ENCODE measurements at places on chromosomes 3 and 15. TPM values are rescaled to one million over a fixed set of nuclear protein-coding genes. Genes with fewer than 3 reads are reported as not detected.

DNA sequence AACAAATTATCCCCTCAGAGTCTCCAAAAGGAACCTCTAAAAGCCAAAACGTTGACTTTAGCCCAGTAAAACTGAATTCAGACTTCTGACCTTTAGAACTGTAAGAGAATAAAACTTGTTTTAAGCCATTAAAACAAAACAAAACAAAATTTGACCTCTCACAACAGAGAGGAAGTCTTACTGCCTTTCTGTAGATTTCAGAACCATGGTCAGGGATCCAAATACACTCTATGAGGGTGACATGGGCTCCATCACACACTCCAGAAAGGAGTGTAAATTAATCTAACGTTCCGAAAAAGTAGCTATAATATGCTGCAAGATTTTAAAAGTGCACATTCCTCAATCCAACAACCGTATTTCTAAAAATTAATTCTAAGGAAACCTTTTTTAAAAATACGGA is 19.2 kb upstream of the RPL14 start:
- no peak overlapping the region for H3K27ac ChIP-seq
- 0 out of 2 replicates have a peak, but pooled peaks cover 1% of the 10 kb centered on the region for H3K27me3 ChIP-seq
- H3K36me3 ChIP-seq: no peaks in the 10 kb centered on the region
- no peaks in the 10 kb centered on the region for H3K4me1 ChIP-seq

DNA sequence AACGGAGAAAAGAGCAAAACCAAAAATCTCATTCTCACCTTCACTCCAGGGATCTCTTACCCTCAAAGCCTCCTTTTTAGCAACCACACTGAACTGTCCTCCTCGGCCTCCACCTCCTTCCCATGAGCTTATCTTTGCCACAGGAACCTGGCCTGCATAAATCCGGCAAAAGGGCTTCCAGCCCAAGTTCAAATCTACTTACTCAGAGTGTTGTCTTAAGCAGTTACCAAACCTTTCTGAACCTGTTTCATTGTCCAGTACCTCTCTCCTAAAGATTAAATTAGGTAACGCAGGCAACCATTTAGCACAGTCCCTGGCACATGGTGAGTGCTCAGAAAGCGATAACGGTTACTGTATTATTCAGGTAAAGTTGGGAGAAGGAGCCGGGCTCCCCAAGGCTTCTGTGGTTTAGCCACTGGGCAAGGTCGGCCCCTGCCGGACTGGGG is 777 bp downstream of the CIB1 start:
- H3K27me3 ChIP-seq: no peaks in the 10 kb centered on the region
- peak overlapping the region; percentile 80 for H3K27ac ChIP-seq
- peaks cover 29% of the 10 kb centered on the region for H3K4me1 ChIP-seq
- no peak for DNase-seq

HCLS1 gene
- 0.89 TPM for total RNA-seq

DNA sequence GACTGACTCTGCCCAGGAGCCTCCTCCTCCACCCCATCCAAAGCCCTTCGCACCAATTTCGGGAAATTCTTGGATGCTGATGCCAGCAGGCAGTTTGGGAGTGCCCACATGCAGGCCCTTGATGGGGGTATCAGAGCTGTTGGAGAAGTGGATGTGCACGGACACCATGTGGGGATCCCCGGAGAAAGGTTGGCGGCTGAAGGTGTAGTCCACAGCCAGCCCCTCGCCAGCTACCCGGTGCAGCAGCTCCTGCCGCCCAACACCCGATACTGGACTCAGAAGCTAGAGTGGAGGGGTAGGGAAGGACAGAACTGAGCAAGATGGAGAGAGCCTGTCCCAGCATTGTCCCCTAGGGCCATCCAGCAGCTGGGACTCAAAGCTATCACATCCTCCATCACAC is 15.5 kb upstream of the CPEB1 start:
- no peaks in the 10 kb centered on the region for H3K4me1 ChIP-seq
- H3K27me3 ChIP-seq: peaks cover 6% of the 10 kb centered on the region
- H3K27ac ChIP-seq: no peak overlapping the region

ADGRG7 gene
- total RNA-seq: not detected

CACNA1D gene
- total RNA-seq: not detected

DNA sequence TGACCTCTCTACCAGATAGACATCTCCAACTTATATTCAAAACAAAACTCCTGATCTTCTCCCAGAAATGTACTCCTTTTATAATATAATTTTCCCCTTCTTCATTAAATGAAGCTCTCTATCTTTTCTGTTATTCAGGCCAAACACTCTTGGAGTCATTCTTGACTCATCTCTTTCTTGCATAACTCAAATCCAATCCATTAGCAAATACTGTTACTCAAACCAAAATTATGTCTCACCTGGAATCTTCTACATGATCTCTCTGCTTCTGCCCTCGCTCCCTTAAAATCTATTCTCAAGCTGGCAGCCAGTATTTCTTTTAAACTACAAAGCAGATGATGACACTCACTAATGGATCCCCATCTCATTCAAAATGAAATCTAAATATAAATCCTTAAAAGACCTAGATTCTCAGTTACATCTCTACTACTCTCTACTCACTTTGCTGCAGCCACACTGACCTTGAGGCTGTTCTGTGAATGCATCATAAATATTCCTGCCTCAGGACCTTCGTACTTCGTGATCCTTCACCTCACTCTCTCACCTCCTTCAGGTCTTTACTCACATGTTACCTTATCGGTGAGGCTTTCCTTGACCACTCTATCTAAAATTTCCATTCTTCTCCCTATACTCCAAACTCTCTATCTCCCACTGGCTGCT is 160.9 kb downstream of the TBC1D5 start:
- H3K36me3 ChIP-seq: no peaks in the 10 kb centered on the region
- DNase-seq: peak; percentile 13
- no peaks in the 10 kb centered on the region for H3K27me3 ChIP-seq
- peaks cover 22% of the 10 kb centered on the region for H3K4me1 ChIP-seq

DNA sequence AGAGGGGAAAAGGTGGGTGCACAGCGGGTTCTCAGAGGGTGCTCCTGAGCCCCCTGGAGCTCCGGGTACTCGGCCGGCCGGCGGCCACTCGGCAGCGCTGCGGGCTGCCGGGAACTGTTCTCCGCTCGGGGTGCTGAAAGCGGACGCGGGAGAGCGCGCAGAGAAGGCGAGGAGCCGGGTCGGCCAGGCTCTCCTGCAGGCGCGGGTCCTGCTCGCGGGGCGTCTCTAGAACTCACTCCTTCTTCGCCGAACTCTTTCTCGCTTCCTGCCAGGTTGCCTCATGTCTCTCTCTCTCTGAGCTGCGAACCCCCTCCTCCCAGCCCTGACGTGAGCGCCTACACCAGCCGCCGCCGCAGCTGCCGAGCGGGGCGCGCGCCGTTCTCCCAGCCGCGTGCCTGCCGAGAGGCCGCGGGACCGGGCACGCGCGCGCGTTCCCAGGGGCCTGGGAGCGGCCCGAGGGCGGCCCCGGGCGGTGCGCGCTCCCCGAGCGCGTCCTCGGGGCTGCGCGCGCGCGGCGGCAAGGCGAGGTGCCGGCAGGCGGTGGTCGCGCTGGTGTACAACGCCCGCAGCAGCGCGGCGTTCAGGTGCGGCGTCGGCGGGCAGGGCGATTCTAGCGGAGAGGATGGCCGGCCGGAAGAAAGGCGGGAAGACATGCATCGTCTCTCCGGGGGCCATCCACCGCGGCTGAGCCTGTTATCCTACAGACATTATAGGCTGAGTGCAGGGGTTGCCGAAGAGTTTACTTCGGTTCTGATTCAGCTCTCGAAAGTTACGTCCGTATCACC is at the start of gene PEX5L:
Gene PEX5L (minus strand): TSS at position 267 of the 785 bp plus-strand sequence. CDS start 338 bp downstream, outside the sequence.
- H3K27me3 ChIP-seq: peaks cover 19% of the 10 kb centered on the region
- DNase-seq: no peak
- H3K27ac ChIP-seq: no peak within 1 kb of the TSS

GRCh38 chr15:52233405-52233804 is 42.2 kb upstream of the GNB5 start:
- peaks cover 6% of the 10 kb centered on the region for H3K27me3 ChIP-seq
- H3K36me3 ChIP-seq: no peaks in the 10 kb centered on the region
- H3K27ac ChIP-seq: peak overlapping the region; percentile 78

LRRIQ4 gene
- total RNA-seq: not detected

GRCh38 chr3:155022896-155023295 is 57.2 kb upstream of the MME start:
- no peak overlapping the region for H3K27ac ChIP-seq
- no peak overlapping the region for H3K4me3 ChIP-seq
- peaks cover 66% of the 10 kb centered on the region for H3K4me1 ChIP-seq
- DNase-seq: no peak
- no peaks in the 10 kb centered on the region for H3K36me3 ChIP-seq
